ENCODE measurements at places on chromosomes 3 and 15. TPM values are rescaled to one million over a fixed set of nuclear protein-coding genes. Genes with fewer than 3 reads are reported as not detected.

TRPC1 gene
- total RNA-seq = 8.6 TPM

AHSG gene
- total RNA-seq = not detected

IQCH gene
- 1.6 TPM for total RNA-seq

PPP1R14D gene
- not detected for total RNA-seq

CCDC50 gene
- 26.2 TPM for total RNA-seq

Measured in A549 treated with AZD2906 at 1 μM for 4 hours (cell line).